Vagina (tissue), 2 donors: ENCODE measurements at places on chromosomes 6 and 20.

DNA sequence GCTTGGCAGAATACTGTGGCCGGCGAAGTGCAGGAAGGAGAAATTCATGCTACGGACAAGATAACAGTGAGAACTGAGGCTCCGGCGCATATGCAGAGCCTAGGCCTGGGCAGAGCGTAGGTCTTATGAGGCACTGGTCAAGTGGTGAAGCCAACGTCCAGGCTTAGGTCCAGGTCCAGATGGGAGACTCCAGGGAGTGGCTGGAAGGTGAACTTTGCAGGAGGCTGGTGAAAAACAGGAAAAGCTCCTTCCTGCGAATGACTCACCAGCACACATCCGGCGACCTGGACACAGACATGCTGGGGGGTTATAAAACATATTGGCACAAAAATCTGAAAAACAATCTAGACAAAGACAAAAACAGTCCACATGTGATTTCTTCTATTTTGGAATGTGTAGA is 15.4 kb downstream of the C6orf141 start:
- no peak for DNase-seq

DNA sequence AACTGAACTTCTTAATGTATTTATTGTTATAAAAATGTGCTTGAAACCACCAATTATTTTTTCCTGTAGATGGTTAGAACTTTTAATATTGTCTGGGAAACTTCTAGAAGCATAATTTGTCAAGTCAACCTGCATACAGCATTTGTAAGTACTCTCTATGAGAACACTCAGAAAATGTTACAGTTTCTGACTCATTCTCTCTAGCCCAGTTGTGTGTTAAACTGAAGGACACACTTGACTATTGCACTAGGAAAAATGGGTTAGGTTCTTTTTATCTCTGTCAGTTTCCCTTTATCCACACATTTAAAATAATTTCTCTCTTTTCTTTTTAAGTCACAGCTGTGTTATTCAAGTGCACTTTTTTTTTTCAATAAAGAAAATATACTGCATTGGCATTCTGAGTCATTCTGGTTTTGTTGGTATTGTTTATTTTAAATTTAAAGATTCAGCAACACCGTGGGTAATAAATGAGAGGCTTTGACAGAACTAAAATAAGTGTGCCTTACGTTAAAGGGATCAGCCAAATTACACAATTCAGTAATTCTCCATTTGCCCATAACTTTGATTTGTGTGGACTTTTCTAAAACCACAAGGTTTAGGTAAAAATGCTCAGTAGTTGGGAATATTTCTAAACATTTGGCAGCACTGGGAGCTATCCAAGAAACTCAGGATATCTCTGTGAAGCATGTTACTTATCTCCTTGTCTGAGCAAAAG is 50.7 kb downstream of the OPN5 start:
- no peak for DNase-seq

GRCh38 chr6:147177286-147177685 is 26.9 kb upstream of the STXBP5 start:
- DNase-seq, result no peak

DNA sequence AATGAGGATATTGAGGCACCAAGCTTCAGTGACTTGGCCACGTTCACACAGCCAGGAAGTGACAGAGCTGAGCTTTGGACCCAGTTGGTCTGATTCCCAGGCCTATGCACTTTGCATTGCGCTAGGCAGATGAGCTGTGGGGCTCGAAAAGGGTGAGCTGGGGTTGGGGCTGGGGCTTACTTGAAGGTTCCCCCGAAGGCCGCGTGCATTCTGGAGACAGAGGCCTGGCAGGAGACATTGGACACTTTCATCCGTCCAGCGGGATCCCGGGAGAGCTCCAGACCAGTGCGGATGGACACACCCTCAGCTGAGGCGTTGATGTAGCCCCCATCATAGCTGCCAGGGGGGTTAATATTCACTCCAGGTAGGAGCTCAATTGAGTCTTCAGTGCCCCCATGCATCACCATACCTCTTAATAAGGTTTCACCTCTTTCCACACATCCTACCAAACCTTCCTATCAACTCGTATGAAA is 2.6 kb downstream of the PLTP start:
- DNase-seq, result no peak

GRCh38 chr6:76351275-76351674 is 278.8 kb upstream of the IMPG1 start:
- no peak for DNase-seq

DNA sequence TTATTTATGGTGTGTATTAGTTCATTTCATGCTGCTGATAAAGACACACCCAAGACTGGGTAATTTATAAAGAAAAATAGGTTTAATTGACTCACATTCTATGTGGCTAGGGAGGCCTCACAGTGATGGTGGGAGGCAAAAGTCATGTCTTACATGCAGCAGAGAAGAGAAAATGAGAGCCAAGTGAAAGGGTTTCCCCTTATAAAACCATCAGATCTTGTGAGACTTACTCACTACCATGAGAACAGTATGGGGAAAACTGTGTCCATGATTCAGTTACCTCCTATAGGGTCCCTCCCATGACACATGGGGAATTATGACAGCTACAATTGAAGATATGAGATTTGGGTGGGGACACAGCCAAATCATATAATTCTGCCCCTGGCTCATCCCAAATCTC is 150.0 kb upstream of the AHI1 start:
- no peak for DNase-seq

DNA sequence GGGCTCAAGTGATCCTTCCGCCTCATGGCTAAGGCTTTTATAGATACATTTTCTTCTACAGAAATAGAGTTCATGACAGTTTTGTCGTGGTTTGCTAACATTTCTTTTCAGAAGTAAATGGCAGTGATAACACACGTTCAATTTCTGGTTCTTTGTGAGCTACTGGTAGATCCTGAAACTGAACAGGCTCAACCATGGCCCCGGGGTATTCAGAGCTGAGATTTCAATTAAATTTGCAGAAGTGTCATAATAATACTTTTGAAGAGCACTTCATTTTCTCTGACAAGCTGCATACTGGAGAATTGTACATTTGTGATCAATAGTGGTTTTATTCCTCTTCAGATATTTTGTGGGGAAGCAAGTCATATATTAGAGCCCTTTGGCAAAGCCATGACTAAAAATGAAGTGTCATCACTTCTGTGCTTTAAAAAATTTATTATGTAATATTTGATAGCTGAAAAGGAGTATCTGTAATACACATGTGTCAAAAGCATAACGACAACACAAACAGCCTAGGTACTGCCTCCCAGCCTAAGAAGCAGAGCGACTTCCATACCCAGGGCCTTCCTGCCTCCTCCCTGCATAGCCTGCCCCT is 84.3 kb upstream of the SCP2D1 start:
- DNase-seq, result no peak

DNA sequence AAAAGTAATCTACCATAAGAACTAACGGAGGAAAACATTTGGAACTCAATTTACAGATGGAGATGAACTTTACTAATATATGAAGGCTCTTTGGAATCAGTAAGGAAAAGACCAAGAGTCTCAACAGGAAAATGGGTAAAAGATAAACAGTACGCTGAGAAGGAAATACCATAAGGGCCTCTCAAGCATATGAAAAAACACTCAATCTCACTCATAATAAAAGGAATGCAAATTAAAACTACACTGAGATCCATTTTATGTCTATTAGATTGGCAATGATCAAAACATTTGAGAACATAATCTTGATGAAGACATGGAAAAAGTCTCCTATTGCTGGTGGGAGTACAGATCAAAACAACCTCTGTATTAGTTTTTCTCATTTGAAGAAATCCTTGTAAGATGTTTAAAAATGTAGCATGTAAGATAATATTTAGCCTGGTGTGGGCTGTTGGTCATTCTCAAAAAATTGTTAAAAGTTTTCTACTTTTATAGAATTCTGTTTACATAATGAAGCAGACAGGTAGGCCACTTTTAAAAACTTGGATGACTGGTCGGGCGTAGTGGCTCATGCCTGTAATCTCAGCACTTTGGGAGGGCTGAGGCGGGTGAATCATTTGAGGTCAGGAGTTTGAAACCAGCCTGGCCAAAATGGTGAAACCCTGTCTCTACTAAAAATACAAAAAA is 14.5 kb downstream of the REV3L start:
- DNase-seq, result no peak

- no peak for DNase-seq
Measured at GRCh38 chr20:54654450-54654849, 179.1 kb downstream of the DOK5 start.

DNA sequence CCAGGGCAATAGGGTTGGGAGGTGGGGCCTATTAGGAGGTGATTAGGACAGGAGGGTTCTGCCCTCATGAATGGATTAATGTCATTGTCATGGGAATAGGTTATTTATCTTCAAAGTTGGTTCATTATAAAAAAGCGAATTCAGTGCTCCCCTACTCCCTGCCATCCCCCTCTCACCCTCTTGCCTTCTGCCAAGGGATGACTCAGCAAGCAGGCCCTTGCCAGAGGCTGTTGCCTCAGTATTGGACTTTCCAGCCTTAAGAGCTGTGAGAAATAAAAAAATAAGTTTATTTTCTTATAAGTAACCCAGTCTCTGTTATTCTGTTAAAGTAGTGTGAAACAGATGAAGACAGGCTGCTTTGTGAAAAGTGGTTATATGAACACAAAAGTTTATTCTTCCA is 381.1 kb upstream of the ZFP64 start:
- no peak for DNase-seq

DNA sequence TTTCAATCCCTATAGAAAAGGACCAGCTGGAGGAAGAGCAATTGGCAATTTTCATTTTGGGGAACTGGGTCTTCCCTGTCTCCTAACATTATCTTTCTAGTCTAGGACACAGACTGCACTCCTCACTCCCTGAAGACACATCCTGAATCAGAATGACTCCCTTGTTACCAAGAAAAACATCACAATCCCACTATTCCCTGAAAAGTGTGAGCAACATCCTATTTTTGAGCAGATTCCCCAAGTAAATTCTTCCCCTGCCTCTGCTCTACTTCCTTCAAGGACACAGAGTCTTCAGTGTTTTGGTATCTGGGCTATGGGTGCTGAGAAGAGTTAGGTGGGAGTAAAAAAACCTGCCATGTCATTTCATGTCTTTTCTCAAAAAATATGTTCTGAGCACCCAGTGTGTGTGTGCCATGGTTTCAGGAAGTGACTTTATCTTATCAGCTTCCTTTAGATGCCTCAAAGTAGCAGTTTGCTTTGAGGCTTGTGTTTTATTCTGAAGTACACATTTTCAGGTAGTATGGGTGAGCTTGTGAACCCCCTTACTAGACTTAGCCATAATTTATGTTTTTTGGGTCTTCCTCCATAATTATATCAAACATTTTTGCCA is 12.4 kb downstream of the LAMA4 start:
- no peak for DNase-seq

GRCh38 chr6:37017606-37018197 is 12.2 kb downstream of the FGD2 start:
- DNase-seq, result no peak

DNA sequence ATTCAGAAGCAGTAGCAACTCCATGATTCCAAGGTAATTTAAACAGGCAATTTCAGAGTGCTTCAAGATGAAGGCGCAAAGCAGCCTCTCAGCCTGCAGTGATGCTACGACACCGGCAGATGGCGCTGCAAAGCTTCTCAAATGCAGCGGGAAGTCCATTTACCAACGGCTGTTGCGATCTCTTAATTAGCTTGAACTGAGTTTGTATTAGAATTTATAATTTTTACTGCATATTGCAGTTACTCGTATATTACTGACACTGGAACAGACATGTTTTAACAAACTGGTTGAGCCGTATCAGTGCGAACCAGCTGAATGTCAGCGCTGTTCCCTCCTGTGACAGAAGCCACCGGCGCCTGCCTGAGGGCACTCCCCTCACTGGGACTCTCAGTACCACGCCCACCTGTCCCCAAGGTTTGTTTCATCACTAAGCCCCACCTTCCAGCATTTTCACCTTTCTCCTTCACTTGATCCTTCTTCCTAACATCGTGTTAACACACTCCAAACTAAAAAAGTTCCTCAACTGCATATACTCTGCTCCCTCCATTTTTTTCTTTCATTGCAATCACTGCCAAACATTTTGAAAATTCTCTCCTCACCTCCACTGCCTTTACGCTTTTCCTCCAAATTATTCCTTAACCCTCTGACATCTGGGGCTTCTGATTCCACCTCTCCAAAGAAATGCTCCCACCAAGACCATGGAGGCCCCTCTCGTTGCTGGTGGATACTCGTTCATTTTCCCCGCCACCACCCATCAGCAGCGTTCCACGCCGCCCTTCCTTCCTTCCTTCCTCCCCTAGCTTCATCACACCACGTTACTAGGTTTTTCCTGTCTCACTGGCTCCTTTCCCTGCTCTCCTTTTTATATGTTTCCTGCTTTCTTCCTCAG is 14.5 kb downstream of the GNL1 start:
- DNase-seq, result no peak

DNA sequence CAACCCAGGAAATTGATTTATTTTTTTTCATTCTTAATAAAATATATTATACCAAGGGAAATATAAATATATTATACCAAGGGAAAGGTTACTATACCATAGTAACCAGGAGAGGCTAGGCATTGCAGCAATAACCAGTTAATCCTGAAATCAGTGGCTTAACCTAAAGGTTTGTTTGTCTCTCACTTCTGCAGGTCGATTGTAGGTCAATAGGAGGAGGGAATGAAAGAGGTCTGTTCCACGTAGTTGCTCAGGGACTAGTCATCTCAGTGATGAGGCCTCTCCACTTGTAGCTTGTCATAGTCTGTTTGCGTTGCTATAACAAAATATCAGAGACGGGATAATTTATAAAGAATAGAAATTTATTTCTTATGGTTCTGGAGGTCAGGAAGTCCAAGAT is 168.0 kb downstream of the GJA1 start:
- DNase-seq, result no peak

GRCh38 chr20:6611911-6612605 is 155.4 kb upstream of the BMP2 start:
- DNase-seq, result no peak

GRCh38 chr20:46307139-46307998 is 929 bp downstream of the CDH22 start:
- DNase-seq, result no peak

- no peak for DNase-seq
Measured at GRCh38 chr6:4935486-4935885, 68.4 kb downstream of the RPP40 start.

GRCh38 chr20:45053430-45054351 is 47.2 kb downstream of the KCNS1 start:
- no peak for DNase-seq

DNA sequence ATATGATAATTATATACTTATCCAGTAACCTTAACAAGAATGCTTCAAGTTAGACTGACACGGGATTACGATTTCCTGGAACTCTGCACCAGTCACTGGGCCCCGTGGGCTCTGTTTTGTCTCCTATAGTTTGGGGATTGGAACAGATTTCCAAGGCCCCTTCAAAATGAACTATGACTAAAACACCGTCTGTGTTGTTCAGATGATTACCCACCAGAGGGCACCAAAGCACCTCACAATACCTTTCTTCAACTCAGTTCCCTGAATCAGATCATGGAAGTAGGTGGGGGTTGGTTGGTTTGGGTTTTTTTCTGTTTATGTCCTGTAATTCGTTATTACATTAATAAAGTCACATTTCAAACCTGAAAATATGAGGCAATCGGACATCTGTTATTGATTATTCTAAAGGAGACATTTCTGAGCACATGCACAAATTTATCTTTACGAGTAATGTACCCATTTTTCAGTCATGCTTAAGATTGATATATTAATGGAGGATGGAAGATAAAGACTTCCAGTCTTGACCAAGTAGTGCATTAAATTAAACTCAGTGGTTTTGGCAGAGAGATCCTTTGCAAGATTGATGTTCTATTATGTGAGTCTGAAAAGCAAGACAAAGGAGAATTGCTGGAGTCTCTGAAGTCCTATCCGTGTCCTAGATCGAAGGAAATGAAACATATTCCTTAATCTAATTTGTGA is 112.0 kb upstream of the COL21A1 start:
- no peak for DNase-seq

GRCh38 chr6:140009286-140009685 is 634.8 kb upstream of the CITED2 start:
- DNase-seq, result no peak

GRCh38 chr6:136950436-136951126 is 28.5 kb downstream of the SLC35D3 start:
- no peak for DNase-seq
